T-helper 2 cell treated with Interferon-gamma antibody and Interleukin-4, amounts not matched to agents 5 μg/mL and 100 μg/mL, for 36 hours (primary cell): ENCODE measurements at places on chromosomes 5 and 9.

DNA sequence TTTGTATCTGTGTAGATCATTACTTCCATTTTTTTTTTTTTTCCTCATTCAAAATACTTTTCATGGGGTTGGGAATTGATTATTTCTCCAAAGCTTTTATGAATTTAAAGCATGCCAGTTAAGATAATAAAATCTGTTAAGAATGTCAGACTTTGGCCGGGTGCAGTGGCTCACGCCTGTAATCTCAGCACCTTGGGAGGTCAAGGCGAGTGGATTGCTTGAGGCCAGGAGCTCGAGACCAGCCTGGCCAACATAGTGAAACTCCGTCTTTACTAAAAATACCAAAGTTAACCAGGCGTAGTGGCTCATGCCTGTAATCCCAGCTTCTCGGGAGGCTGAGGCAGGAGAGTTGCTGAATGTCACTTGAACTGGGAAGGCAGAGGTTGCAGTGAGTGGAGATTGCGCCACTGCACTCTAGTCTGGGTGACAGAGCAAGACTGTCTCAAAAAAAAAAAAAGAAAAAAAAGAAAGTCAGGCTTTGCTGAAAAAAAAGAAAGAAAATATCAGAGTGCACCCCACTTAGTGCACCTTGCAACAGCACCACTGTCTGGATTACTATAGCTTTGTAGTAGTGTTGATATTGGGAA, 18.5 kb downstream of the TBC1D2 start:
- DNase-seq = no peak

- DNase-seq = no peak
Measured at GRCh38 chr9:21316032-21316842, 11.1 kb upstream of the IFNA5 start.

DNA sequence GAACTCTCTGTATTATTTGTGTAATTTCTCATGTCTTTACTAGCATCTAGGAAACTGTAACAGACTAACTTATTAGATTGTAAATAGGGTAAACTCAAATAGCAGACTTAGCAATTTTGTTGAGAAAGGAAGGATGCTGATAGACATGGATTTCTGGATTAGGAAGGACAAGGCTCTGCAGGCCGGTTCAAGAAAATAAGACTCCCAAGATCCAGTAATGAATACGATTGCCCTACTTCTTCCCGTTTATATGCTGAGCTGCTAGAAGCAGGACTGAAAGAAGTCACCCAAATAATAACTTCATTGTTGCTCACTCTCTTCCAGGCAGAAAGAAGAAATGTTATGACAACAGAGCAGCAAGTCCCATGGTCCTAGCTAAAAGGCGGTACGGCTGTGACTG, 22.8 kb upstream of the C9orf40 start:
- DNase-seq = no peak

- DNase-seq = no peak
Measured at GRCh38 chr9:95580812-95581761, 64.3 kb upstream of the PTCH1 start.

- no peak for DNase-seq
Measured at GRCh38 chr9:107759009-107759822, 269.6 kb upstream of the KLF4 start.

DNA sequence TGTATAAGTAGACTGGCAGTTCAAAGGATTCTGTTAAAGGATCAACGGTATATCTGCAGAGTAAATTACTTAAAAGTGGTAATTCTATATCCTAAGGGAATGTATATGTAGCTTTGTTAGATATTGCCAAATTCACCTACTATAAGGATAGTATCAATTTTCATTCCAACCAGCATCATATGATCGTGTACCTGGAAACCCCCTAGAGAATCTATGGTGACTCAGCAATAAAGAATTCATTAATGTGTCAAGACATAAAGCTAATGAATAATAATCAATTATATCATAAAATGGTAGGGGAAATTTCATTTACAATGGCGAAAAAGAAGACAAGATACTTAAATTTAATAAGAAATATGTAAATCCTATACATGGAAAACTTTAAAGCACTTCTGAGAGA, 234.1 kb upstream of the ACTBL2 start:
- no peak for DNase-seq

GRCh38 chr5:68180121-68181038, 35.2 kb upstream of the PIK3R1 start:
- no peak for DNase-seq

- no peak for DNase-seq
Measured at GRCh38 chr9:93510041-93510440, 56.7 kb upstream of the FAM120AOS start.

DNA sequence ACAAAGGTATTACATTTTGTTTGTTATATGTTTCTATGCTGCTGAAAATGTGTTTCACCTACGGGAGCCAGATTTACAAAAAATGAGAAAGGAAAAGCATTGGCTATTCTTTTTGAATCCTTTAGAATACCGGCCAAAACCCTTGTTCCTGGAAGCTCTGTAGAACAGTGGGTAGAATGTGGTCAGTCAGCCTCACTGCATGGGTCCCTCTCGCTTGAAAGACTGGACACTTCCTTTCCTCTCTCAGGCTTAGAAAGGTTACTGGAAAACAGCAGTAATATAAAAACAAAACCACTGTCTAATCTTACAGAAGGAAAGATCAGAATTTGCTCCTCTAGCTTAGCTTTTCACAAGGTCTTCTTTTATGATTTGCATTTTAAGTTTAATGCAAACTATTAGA, 45.1 kb downstream of the OSTF1 start:
- no peak for DNase-seq

DNA sequence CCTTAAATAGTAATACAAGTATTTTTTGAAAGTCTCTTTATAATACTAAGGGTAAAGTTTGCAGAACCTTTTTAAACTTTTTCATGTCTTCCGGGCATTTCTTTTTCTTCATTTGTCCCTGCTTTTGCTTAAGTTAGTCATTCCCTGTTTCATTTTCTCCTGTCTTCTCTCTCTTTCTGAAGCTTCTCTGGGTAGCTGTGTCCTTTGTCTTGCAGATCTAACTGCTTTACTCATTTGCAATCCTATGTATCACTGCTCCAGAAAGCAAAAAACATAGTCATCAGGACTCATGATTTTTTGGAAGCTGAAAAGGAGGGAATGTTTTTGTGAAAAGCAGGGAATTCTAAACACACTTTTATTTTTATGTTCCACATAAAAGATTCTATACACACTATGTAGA, 301.7 kb downstream of the MRPS30 start:
- DNase-seq = no peak

- no peak for DNase-seq
Measured at GRCh38 chr5:170288551-170288950, 9.0 kb downstream of the LCP2 start.

GRCh38 chr5:119290607-119291006, 65.2 kb upstream of the TNFAIP8 start:
- DNase-seq = no peak

DNA sequence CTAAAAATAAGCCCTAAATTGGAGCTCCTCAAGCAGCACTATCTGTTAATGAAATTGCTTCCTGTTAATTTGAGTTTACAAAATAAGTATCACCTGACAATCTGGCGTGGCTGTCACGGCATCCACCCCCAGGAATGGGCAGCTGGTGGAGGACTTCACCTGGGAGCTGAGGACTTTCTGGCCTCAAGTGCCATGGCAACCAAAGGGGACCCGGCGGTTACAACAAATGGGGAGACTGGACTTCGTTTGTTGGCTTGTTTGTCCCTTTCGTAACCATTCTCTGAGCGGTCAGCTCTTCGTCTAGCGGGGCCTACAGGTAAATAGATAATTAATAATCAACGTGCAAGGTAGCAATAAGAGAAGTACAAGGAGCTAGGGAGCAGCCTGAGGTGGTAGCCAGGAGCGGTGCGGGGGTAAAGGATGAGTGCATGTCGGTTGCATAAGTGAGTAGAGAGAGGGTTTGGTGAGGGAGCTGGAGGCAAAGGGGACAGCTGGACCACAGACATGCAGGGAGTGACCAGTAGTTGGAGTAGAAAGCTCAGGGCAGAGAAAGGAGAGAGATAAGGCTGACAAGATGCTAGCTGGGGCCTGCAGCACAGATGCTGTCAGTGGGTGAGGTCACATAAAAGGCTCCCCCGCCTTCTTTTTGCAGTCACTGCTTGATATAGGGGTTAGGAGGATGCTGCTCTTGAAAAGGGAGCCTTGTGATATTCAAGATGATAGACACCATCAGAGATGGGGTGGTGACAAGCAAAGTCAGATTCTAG, 62.5 kb downstream of the HSPA4 start:
- no peak for DNase-seq

DNA sequence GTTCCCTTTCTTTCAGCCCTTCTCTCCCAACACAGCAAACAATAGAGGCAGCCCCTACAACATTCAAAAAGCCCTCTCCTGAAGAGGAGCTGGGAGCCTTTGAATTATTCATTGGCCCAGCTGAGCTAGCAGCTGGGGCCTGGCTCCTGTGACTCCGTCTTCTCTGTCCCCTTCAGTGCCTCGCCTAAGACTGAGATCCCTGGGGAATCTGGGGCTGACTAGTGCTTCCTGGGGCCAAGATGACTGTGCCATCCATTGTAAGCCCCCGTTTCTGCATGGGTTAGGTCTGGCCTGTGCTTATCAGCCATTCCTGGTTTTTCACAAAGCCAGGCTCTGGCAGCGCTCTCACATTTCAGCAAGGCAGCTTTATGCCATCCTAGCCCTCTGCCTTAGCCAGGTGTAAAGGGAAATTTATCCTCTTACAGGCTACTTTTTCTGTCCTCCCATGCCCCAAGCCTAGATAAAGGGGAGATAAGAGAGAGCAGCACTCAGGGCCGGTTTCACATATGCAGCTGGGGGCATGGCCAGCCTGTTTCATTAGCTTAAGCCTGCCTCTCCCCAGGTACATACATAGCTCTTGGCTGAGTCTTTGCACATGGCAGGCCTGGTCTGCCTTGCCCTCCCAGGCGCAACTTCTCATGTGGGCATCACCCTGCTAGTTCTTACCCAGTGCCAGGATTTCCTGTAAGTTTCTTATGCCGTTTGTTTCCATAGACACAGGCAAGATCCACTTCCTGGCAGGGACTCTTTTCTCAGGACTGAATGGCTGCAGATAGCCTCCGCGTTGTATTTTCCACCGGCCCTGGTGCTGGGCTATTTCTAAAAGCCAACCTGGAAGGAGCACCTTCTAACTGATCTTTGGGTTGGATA, 15.8 kb downstream of the PTPA start:
- no peak for DNase-seq
